ENCODE measurements at places on chromosomes 11 and 22.

DNA sequence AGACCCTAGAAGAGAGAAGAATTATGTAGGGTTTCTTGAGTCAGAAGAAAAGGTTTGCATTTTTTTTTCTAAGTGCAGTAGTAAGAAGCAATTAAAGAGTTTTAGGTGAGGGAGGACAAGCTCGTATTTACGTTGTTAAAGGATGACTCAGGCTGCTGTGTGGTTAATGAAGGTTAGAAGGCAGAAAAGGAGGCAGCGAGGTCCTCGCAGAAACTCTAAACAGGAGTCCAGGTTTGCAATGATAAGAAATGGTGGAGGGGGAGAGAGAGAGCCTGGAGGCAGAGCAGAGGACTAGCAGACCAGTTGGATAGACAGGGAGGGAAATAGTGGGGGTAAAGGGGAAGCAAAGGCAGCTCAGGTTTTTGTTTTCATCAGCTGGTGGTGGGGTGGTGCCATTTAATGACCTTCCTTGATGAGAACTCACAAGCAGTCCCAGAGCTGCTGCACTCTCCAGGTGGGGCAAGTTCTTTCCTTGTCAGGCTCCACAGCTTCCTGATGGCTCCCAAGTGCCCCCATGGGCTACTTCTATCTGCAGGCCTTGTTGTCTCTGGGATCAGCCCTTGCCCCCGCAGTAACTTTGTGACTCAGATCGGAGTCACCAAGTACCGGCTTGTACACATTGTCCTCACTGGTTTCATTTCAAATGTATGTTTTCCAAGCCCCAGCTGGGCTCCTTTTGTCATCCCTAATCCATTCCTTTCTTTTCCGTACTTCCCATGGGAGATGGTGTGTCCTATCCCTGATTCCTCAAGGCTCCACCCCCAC, 8.3 kb upstream of the INSC start:
- DNase-seq = no peak

DNA sequence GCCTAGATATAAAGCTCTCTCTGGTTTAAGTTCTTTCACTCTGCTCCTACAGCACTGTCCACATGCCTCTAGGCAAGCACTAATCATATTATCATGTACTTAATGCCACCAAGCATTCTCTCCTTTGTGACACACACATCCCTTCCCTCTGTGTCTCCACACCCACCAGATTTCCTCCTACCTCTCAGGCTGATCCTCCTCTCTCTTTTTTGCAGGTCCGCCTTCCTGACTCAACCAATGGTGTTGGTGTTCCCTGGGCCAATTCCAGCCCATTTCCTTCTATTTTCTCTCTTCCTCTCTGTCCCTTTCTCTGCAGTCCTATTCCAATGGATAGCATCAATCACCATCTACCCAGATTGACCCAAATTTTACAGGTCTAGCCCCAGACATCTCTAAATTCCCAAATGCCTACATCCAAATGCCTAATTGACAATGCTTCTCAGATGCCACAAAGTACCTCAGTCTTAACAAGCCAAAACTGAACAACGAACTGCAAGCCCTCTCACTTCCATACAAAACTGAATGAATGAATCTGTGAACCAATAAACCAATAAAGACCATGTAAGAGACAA, 504 bp upstream of the ZNF215 start:
- no peak for DNase-seq

DNA sequence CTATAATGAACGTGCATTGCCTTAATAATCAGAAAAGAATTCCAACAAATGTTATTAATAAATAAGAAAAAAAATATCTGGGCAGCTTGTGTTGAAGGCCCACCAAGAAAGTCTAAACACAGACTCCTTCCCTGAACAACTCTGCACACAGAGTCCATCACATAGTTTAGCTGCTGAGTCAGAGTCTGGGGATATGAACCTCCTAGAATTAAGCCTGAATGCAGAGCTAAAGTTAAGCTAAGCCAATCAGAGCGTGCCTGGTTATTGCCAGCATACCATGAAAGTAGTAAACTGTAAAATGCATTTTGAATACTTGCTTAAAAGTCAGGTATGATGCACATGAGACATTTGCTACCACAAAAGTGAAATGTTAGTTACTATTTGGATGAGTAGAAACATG, 25.6 kb upstream of the TENM4 start:
- no peak for DNase-seq

DNA sequence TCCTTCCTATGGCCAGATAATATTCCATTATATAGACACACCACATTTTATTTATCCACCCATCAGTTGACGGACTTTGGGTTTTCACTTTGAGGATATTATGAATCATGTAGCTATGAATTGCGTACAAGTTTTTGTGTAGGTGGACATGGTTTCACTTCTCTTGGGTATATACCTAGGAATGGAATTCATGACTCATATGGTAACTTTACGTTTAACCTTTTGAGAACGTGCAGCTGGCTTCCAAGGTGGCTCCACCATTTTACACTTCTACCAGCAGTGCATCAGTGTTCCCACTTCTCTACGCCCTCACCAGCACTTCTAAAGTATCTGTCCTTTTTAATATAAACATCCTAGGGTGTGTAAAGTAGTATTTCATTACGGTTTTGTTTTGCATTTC, 112.0 kb downstream of the PLEKHA7 start:
- no peak for DNase-seq

- peak; percentile 10 for DNase-seq
Observed at GRCh38 chr11:30481330-30481729, 104.8 kb downstream of the MPPED2 start.

GRCh38 chr11:127875131-127875530, 712.2 kb downstream of the ETS1 start:
- no peak for DNase-seq

DNA sequence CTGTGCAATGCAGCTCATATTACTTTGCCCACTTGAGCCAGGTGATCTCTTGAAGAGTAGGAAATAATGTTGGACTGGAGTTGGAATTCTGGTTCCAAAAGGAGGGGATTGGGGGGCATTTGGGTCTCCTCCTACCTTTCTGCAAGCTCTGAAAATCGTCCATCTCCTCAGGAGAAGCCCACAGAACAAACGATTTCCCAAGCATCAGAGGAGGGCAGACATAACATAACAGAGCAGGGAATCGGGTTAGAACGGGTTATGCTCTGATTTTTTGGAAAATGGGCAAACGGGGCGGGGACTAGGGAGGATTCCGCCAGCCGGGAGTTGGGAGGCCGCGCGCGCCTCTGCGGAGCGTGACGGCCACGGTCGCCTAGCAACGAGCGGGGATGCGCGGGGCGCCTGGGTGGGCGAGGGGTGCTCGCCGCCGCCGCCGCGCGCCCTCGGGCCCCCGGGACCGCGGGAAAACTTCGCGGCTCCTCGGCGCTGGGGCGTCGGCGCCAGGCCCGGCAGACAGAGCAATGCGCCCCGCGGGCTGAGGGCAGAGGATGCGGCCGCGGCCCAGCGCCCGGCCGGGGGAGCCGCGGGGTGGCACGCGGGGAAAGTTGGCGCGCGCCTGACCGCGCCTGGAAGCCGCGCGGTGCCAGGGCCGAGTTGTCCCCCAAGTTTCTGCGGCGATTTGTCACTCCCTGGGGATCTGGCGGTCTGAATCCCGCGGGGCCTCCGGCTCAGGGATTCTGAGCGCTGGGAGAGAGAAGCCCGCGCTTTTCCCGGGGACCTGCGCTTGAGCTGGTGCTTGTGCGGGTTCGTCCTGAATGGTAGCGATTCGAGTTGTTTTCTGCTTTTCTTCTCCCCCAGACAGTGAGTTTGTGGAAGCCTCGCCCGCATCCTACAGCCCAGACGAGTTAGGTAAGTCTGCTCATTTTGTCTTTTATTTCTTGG, 27.8 kb upstream of the AMOTL1 start:
- peak; percentile 71 for DNase-seq

- DNase-seq = peak; percentile 24
Observed at GRCh38 chr22:40070701-40071100, 75.9 kb downstream of the FAM83F start.

DNA sequence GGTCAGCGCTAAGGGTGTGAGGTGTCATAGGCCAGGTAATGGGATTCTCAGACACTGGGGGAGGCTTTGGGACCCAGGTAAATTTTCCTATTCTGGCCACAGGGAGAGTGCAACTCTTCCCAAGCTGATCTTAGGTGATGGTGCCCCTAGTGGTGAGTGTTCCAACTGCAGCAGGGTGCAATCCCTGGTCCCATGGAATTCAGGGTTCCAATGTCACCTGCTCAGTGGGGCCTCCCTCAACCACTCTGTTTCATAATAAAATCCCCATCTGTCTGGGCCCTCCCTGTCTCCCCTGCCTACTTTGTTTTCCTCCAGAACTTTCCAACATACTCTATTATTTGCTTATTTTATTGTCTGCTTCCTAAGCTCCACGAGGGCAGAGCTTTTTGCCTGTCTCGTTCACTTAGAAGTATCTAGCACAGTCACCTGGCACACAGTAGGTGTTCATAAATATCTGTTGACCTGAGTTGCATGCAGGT, 2.9 kb upstream of the SGSM1 start:
- peak; percentile 52 for DNase-seq

DNA sequence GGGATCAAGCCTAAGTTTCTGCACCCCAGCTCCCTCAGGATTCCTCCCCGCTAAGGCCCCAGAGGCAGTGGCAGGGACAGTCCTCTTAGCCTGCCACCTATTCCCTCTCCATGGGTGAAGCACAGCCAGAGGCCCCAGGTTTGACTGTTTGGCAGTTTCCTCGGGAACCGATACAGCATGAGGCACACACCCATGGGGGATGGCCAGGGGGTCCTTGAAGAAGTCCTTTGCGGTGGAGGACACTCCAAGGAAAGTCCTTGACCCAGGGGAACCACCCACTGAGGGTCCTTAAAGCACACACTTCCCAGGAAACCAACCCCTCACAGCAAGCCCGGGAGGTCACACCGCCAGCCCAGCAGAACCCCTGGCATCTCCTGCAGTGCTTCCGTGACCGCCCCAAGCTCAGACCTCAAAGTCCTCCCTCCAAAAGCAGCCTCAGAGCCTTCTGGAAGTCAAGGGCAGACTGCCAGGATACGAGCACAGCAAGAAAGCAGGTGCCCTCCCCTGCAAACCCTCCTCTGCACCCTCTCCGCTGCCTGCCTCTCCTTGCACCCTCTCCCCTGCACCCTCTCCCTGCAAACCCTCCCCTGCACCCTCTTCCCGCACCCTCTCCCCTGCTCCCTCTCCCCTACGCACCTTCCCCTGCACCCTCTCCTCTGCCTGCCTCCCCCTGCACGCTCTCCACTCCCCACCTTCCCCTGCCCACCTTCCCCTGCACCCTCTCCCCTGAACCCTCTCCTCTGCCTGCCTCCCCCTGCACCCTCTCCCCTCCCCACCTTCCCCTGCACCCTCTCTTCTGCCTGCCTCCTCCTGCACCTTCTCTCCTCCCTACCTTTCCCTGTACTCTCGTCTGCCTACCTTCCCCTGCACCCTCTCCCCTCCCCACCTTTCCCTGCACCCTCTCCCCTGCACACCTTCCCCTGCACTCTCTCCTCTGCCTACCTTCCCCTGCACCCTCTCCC, 1.4 kb downstream of the SIGIRR start:
- DNase-seq = no peak
